ENCODE measurements at places on chromosomes 5 and 9.
A peak's percentile ranks its signal among the peaks of the same experiment; 100 is the strongest.

GRCh38 chr9:107546859-107547258 is 57.3 kb upstream of the KLF4 start:
- DNase-seq, result no peak

- DNase-seq, result no peak
These were observed 26.3 kb downstream of the GSN start for GRCh38 chr9:121294151-121294743.

GRCh38 chr9:21965401-21965951 is 28.7 kb downstream of the CDKN2A start:
- DNase-seq, result no peak

DNA sequence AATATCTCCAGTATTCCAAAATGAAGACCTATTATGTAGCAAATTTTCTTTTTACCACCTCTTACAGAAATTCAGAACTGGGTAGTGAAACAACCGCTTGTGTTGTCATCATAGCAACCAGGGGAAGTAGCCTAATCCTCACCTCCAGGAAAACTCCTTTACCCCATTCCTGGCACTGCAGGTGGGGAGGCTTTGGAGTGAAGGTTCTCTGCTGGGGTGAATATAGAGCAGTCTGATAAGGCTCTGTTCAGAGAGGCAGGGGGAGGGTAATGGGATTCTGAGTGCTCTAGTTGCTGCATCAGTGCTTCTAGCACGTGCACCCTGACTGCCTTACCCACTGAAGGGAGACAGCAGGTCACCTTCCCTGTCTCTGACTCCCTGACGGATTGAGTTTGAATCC is 116.2 kb downstream of the MAN2A1 start:
- no peak for DNase-seq

- no peak for DNase-seq
These were observed 3.5 kb downstream of the CCNB1 start for GRCh38 chr5:69170495-69170894.

DNA sequence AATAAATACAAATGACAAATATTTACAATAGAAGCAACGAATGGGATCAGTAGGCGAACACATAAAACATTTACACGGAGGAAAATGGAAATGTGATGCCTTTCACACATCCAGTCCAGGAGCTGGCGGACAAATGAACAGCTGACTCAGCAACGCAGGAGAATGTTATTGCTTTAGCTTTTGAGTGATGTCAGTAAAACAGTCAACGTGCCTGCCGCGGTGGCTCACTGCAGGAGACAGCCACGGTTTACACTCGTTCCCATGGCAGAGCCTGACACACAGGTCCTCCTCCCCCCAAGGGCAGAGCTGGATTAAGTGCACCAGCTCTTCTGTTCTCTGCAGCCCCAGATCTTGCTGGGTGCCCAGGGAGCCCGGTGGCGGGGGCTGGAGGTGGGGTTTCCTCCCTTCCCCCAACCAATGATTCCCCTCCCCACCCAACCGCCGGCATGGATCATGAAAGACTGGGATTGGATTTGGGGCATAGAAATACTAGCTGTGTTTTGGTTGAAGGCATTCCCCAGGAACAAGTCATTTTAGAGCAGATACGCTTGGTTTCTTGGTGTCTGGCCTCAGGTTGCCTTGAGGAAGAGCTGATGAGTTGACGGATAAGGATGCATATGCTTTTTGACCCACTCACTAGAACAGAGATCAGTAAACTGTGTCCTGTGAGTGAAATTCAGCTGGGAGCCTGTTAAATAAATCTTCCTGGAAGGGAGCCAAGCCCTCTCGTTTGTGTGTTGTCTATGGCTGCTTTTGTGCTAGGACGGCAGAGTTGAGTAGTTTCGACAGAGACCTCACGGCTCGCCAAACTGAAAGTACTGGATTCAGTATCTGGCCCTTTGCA is 12.5 kb downstream of the STC2 start:
- no peak for DNase-seq

DNA sequence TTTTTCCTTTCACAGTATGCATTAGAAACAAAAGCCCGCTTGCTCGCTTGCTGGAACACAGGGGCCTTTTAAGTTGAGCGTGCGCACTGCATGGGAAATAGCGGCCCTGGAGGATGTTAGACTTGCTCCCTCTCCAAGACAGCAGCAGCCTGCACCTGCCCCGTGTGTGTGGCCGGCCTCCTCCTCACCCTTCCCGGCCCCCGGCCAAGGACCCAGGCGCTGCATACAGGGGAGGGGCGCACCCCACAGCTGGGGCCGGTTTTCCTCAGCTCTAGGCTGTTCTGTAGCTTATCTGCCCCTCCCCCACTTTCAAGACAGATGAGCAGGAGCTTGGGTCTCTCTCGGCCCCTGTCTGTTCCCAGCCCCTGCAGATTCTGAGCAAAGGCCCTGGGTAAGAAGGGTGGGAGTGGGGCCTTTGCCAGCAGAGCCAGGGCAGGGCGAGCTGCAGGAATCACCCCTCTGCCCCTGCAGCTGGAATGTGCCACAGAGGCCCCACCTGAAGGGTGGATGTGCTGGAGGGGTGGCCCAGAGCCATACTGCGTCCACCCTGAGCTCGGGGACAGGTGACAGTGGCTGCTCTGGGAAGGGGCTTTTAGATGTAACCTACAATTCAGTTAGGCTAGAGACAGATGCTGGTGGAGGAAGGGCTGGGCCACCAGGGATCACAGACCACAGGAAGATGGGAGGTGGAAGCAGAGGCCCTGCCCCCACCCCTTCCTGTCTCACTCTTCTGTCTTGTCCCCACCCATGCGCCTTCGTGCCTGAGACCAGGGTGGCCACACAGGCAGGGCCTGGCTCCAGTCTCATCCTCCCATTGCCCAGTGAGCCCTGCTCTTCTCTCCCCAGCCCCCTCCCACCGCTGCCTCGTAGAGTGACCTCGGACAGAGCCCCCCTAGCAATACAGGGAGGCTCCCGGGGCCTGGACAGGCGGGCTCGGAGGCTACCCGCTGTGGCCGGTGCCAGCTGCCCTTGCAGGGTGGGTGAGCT is 132.4 kb downstream of the DAB2IP start:
- peak; percentile 50 for DNase-seq

GRCh38 chr9:137310189-137311052 is 8.3 kb upstream of the NRARP start:
- DNase-seq, result no peak

DNA sequence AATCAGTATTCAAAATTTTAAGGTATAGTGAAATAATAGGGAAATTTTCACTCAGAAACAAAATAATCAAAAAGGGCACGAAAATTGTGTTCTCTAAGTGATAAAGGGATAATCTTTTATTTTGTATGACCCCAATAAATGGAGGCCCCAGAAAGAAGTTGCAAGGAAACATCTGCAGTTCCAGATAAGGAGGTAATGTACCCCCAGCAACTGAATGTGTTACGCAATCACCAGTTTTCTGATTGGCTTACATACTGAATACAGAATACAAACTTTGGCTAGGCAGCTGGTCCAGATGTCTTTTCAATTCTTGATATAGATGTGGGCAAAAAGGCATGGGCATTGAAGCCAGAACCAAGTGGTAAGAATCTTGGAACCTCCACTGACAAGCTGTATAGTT is 1.7 kb upstream of the TOPORS start:
- DNase-seq, result no peak

DNA sequence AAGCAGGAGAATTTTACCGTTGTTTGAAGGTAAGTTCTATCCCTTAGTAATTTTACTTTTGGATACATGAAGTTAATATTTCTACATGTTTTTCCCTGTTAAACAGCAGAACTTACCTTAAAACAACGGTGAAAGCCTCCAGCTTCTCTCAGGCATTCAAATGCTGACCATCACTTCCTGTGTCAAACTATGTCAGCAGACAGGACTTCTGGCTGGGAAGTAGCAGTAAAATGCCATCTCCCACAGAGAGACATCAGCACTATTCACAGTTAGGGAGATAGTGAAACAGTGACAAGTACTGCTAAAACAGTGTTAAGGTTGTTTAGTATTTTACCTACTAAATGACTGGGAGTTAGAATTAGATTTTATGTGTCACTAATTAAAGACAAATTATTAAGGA is 34.2 kb upstream of the GOLGA1 start:
- DNase-seq, result no peak

GRCh38 chr5:150246429-150246828 is 43.1 kb downstream of the CAMK2A start:
- no peak for DNase-seq

- DNase-seq, result no peak
These were observed 13.7 kb upstream of the ZSWIM6 start for GRCh38 chr5:61318376-61318775.
